ENCODE measurements at places on chromosomes 7 and 10.

- no peak for DNase-seq
These were observed 88.4 kb downstream of the KIAA1549 start for GRCh38 chr7:138892812-138893211.

DNA sequence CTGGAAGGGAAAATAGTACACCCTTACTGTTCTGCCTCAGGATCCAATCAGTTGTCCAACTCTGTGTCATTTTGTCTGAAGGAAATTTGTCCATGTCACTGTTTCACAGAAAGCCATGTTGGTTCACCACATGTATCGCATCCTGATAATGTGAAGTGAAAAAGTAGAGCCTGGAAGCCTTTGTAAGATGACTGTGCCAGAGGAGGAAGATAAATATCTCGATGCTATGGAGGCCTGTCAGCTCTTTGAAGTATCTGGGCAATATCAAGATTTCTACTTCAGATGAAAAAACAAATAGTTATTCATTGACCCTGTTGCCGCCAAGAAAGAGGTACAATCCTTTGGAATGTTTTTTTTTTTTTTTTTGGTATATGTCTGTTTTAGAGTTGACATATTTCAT is 270.5 kb downstream of the PHF14 start:
- no peak for DNase-seq

- DNase-seq: no peak
These were observed 3.6 kb downstream of the FAM171A1 start for GRCh38 chr10:15367296-15368085.

DNA sequence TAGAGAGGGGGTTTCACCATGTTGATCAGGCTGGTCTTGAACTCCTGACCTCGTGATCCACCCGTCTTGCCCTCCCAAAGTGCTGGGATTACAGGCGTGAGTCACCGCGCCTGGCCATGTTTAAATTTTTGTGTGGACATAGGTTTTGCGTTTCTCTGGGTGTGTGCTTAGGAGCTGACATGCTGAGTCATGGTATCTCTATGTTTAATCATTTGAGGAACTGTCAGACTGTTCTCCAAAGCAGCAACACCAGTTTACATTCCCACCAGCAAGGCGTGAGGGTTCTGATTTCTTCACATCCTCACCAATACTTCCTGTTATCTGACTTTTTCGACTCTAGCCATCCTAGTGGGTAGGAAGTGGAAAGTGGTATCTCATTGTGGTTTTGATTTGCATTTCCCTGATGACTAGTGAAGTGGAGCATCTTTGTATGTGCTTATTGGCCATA is 153.7 kb downstream of the DNAJB6 start:
- DNase-seq: peak; percentile 74

- no peak for DNase-seq
These were observed 104.1 kb upstream of the LAMB4 start for GRCh38 chr7:108234281-108234680.

GRCh38 chr10:9895453-9895852 is 1122.2 kb upstream of the CELF2 start:
- no peak for DNase-seq
